Heart left ventricle (tissue), 16 donors: ENCODE measurements at places on chromosomes 6 and 20. TPM values are rescaled to one million over a fixed set of nuclear protein-coding genes. Genes with fewer than 3 reads are reported as not detected.
A peak's percentile ranks its signal among the peaks of the same experiment; 100 is the strongest.

DNA sequence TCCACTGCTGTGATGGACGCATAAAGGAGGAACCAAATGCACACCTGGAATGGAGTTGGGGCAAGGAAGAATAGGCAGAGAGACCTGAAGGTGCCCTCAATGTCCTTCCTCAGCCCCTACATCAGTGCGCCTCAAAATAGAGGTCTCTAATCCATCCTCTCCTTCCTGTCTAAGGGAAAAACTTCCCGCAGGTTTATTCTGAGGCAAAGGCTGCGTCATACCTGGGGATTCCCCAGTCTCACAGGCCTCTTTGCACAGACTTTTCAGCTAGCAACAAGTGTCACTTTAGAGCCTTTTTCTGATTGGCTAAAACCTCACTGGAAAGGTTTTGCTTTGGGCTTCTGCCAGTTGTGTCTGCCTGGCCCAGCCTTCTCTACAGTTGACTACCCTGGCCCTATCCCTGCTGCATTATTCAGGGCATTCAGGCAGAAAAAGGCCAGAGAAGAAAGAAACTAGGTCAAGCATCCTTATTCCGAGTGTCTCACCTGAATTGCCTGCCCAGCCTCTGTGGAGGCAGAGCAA is 1.8 kb upstream of the HLA-DQB1 start:
- no peaks in the 10 kb centered on the region for H3K36me3 ChIP-seq
- H3K27ac ChIP-seq, result peak overlapping the region; percentile 57
- H3K27me3 ChIP-seq, result no peaks in the 10 kb centered on the region
- H3K4me3 ChIP-seq, result no peak overlapping the region

- H3K36me3 ChIP-seq, result no peaks in the 10 kb centered on the region
- no peak overlapping the region for H3K4me3 ChIP-seq
- no peaks in the 10 kb centered on the region for H3K4me1 ChIP-seq
- no peak overlapping the region for H3K27ac ChIP-seq
- no peaks in the 10 kb centered on the region for H3K27me3 ChIP-seq
These were observed 524.2 kb downstream of the CDH26 start for GRCh38 chr20:60482221-60483008.

DNA sequence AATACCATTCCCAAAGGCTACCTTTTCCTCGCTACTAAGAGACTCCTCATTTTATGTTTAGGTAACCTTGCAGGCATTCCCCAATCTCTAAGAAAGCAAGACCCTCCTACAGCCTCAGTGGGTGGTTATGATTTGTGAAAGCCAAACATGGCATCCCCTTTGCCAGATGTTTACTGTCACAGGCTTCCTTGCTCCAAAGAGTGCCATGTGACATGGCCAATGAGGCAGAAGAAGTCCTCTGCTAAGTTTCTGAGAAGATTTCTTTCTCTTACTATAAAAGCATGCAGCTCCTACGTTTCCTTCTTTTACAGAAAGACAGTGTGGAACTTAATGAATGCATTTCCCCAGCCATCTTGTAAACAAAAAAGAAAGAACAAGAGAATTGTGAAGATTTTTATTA is 688.2 kb downstream of the TBC1D32 start:
- no peak for DNase-seq
- H3K36me3 ChIP-seq, result no peaks in the 10 kb centered on the region
- H3K27ac ChIP-seq, result no peak overlapping the region
- no peak overlapping the region for H3K4me3 ChIP-seq

DNA sequence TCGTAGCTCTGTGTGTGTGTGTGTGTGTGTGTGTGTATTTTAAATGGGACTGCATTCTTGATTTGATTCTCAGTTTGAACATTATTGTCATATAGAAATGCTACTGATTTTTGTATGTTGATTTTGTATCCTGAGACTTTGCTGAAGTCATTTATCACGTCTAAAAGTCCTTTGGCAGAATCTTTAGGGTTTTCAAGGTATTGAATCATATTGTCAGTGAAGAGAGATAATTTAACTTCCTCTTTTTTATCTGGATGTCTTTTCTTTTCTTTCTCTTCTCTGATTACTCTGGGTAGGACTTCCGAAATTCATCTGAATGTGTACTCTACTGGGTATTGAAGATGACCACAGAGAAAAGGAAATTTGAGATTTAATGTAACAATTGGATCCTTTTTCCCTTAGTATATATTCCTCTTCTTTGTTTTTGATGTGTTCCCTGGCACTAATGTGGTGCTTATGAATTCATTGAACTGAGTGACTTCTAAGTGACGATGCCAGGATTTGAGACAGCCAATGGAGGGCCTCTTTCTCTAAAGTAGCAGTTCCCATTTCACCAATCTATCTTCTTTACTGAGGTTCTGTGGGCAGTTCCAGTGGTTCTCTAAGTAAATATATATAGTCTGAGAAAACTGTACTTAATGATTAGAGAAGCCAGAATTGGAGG is 47.6 kb downstream of the TNFAIP3 start:
- H3K27me3 ChIP-seq, result no peaks in the 10 kb centered on the region
- DNase-seq, result no peak
- H3K4me3 ChIP-seq, result no peak overlapping the region
- H3K36me3 ChIP-seq, result no peaks in the 10 kb centered on the region
- no peak overlapping the region for H3K27ac ChIP-seq

Gene IL20RA
- 5.0 TPM for total RNA-seq

Gene SAMD3
- total RNA-seq, result 0.81 TPM
